ENCODE measurements at places on chromosomes 7 and 10.

DNA sequence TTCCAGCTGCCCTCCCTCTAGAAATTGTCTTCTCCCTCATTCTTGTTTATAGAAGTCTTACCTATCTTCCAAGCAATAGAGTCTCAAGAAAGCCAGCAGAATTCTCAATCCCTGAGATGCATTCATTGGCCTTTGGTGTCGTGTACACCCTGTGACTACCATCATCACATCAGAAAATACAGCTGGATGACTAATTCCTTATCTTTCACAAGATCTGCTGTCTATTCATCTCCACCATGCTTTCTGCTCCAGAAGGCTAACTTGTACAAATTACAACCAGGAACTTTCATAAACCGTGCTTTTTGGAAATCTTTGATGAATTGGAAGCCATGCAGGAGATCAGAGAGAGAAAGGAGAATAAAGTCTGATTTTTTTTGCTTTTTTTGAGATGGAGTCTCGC lies 1062.9 kb upstream of the GHITM start:
- no peak for DNase-seq

- no peak for DNase-seq
Observed at GRCh38 chr7:122691569-122692235, 7.2 kb downstream of the RNF133 start.

DNA sequence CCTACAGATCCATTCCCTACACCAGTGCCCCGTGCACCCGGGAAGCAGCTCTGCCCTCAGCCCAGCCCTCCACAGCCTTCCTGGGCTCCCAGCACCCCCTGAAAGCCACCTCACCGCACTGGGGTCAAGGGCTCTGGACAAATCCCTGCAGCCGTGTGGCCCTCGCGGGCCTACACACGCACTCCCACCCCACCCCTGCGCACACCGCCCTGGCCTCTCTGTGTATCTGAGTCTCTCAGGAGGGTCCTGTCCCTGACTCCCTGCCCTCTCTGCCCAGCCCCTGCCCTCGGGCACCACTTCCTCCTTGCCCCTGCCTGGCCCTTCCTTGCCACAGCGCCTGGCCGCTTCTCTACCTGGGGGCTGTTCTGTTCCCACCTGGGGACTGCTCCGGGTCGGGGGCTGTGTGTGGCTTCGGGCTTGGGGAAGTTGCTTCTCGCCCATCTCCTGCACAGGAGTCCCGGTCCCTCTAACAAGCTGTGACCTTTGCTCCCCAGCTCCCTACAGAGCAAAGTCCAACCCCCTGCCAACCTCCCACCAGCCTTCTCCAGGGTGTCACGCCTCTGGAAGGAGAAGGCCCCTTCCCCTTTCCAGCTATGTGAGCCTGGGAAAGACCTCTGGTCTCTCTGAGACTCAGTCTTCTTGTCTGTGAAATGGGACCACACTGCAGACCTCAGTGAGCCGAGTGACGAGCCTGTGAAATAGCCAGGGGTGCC lies 1.5 kb downstream of the TMEM184A start:
- no peak for DNase-seq

DNA sequence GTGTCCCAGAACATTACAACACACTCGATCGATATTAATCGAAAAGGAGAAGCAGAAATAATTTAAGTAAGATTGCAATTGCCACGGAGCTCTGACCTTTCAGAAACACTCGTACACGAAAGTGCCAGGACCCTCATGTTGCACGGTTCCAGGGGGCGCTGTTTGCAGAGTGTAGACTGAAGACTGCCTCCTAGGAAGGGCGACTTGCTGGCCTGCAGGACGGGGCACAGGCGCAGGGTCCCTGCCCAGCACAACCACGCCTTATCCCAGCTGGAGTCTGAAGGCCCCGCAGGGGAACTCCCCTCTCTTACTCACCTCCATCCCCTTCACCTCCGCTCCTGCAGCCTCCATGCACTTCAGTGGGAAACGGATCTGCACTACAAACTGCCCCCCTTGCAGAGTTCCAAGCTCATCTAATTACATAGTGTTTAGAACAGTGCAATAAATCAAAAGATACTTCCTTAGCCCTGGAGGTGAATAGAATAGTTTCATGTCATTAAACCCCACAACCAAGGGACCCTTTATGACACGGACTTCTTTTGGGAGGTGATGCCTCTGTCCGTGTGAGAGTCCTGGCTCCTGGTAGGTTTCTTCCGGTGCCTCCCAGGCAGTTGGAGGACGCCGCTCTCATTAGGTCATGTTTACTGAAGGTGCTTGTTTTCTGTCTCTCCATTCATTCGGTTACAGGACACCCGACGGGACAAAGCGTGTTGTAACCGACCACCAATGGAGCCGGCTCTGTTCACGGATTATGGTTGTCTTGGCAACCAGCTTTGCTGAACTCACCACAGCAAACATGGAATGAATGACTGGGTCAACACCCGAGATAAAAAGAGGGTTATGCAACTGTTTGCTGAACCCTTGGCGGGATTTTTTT lies 262.2 kb downstream of the BAMBI start:
- peak; percentile 22 for DNase-seq

DNA sequence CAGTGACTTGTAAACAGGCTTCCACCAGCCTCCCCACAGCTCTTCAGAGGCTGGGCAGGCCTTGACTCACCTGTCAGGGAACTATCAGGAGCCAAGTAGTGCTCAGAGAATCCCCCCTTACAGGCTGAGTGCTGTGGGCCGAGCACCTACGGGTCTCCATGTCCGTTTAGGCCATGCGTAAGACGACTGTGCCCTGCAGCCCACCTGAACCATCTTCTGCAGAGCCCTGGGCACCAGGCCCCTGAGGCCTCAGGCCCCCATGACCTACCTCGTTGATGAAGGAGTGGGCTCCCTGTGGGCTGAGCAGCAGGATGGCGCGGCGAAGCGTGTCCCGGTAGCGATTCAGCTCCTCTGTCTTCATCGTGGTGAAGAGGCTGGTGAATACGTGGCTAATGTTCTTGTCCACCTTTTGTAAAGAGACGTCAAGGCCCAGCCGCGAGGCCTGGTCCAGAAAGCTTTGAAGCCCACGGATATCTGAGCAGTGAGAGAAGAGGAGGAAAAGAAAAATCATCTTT lies 228.0 kb downstream of the GRID1 start:
- no peak for DNase-seq

DNA sequence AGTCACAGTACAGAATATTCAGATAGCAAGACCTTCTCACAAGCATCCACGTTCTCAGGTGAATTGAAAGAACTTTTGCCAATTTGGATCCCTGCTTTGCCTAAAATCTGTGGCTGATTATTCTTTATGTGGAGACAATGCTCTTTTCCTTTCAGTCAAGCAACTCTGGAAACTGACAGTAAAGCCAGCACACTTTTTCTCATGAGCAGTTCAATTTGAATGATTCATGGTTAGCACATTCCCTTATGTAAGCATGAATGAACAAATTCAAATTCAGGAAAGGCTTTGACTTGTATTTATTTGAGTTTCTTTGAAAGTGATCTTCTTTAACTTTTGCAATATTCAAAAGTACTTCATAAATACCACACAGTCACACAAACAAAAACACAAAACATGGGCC lies 57.6 kb downstream of the MEOX2 start:
- no peak for DNase-seq

GRCh38 chr10:124703778-124704427 lies 40.3 kb downstream of the FAM53B start:
- no peak for DNase-seq

DNA sequence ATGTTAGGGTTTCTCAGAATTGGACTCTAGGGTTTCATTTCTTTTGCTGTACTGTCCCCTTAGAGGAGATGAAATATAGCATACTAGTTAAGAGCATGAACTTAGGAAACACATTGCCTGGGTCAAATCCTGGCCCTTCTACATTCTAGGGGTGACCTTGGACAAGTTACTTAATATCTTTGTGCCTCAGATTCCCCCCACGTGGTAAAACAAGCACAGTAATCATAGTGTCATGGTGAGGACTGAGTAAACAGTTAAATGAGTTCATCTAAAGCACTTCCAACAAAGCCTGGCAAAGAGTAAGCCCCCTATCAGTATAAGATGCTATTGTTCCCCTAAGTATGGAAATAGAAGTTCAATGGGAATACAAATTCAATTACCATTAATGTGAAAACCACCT lies 5.1 kb downstream of the DPY19L1 start:
- no peak for DNase-seq

GRCh38 chr7:32283546-32283945 lies 206.6 kb downstream of the LSM5 start:
- no peak for DNase-seq

- no peak for DNase-seq
Observed at GRCh38 chr7:7720193-7720592, 1.8 kb upstream of the RPA3 start.

GRCh38 chr10:113006656-113007342 lies 56.8 kb downstream of the TCF7L2 start:
- DNase-seq = no peak

- no peak for DNase-seq
Observed at GRCh38 chr7:96028729-96029128, 256.4 kb downstream of the DYNC1I1 start.

All from nucleus accumbens (tissue), 56 donors.